ENCODE measurements at places on chromosomes 4 and X.
A peak's percentile ranks its signal among the peaks of the same experiment; 100 is the strongest.

- DNase-seq, result no peak
Measured at GRCh38 chrX:71542825-71543224, 9.9 kb downstream of the OGT start.

DNA sequence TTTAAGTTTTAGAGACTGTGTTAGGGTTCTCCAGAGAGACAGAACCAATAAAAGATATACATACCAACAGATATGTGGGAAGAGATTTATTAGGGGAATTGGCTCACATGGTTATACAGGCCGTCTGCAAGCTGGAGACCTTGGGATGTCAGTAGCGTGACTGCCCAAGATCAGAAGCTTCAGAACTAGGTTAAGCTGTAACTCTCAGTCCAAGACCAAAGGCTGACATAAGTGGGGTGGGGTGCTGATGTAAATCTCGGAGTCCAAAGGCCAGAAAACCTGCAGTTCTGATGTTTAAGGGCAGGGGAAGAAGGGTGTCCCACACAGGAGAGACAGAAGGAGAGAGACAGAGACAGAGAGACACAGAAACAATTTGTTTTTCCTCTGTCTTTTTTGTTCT is 10.5 kb downstream of the CLDN34 start:
- DNase-seq, result no peak

GRCh38 chr4:41921476-41921875 is 13.8 kb upstream of the TMEM33 start:
- DNase-seq, result no peak

GRCh38 chr4:184750926-184751584 is 17.2 kb upstream of the CENPU start:
- no peak for DNase-seq

DNA sequence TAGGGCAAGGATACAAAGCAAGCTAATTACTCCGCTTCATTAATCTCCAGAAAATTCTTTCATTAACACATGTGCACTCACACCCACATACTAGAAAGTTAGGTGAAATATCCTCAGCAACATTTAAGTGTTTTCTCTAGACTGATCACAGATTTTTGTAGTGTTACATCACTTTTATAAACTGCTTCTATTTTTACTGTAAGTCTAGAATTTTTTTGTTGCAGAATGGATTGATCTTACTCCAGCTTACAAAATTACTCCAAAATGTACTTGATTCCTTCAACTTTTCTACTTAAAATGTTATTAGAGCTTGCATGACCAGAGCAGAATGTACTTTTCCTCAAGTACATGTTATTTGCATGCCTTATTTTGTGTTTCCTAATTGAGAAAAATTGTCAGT is 2325.2 kb downstream of the PCDH7 start:
- no peak for DNase-seq

GRCh38 chrX:119190831-119191230 is 45.3 kb upstream of the PGRMC1 start:
- no peak for DNase-seq

- no peak for DNase-seq
Measured at GRCh38 chr4:142840516-142841123, 5.5 kb downstream of the INPP4B start.

DNA sequence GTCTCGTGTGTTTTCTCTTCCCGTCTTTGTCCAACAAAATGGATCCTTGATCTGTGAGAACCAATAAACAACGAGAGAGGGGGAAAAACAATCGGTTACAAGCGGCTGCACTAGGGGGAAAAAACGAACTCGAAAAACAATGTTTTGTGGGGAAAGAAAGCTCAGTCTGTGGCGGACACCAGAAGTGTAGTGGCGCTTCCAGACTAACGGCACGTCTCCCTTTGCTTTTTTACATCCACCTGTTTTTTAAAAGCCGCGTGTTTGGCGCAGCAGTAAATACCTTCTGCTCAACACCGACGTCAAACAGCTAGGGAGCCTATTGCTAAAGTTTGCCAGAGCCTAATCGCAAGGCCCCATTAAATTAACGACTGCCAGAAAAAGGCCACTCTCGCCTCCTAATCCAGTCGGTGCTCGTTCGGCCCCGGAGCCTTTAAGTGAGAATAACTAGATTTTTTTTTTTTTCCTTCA is 3.3 kb downstream of the NKX6-1 start:
- no peak for DNase-seq

DNA sequence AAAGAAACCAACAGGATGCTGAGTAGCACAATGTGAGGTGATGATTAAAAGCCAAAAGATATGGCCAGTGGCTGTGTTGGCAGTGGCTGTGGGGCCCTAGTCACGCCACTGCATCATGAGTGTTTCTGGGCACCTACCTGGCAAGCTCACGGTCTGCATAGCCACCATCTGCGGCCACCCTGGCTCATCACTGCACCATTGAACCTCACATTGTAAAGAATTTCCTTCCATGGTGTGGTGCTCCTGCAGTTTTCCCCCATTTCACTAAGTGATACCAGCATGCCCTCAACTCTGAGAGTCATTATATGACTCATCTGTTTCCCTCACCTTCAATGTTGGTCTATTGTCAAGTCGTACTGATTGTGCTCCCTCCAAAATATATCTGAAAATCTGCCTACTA is 45.5 kb upstream of the CLNK start:
- no peak for DNase-seq

- no peak for DNase-seq
Measured at GRCh38 chr4:94668724-94669123, 89.0 kb upstream of the BMPR1B start.

- no peak for DNase-seq
Measured at GRCh38 chr4:288891-289290, 16.4 kb downstream of the ZNF732 start.

DNA sequence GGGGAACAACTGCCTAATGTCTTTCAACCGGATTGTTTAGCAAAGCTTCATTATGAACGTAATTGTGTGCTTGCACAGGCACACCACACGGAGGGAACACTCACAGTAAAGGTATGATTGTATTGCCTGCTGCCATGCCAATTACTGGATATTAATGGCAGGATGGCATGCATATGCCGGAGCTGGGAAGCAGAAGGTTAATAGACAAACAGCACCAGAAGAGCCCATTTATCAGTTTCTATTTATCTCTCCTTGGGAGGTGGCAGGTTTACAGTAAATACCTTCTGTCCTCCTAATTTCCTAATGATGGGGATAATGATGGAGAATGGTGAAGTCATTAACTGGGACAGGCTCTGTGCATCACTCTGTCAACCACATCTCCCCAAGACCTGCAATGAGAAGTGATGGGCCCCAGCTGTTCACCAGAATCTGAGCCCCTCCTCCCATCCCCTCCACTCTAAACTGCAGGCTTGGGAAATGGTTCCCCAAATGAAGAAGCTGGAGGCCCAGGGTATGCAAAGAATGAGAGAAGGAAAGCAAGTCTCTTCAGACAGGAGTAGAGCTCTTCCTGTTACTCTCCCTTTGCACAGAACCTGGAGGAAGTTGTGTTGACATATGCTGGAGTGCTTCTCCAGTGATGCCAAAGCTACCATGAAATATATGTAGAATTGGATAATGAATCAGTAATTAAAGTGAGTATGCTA is 160.8 kb downstream of the NAA11 start:
- DNase-seq, result no peak

GRCh38 chr4:22241415-22241814 is 274.5 kb downstream of the ADGRA3 start:
- no peak for DNase-seq

DNA sequence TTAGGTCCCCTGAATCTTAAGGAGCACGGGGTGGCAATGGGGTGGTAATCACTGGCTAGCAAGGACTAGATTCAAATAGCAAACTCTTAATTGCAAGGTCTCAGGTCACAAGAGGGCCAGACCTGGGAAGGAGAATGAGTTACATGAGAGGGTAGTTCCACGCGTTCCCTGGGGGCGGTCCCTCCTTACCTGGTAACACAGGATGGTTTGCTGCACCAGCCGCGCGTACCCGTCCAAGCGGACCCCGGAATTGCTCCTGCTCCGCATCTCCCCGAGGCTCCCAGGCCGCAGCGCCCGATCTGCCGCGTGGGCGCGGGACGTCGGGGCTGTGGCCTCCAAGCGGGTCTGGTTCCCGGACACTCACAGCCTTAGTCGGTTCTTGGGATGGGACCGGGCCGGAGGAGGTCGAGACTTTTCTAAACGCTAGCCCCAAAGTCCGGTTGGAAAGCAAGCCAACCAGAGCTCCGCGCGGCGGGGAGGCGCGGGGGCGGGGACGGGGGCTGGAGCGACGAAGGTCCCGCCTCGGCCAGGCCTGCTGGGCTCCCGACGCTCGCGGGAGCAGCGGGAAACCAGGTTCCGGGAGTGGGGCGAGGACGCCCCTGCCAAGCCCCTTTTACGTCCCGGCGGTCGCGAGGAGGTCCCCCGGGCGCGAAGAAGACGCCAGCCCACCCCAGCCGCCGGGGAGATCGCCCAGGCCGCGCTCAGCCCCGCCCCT is at the start of gene PHKA2:
PHKA2 (minus strand) TSS at position 449 of the 715 bp plus-strand sequence; CDS start at position 267, 182 bp downstream.
- DNase-seq, result peak; percentile 9

DNA sequence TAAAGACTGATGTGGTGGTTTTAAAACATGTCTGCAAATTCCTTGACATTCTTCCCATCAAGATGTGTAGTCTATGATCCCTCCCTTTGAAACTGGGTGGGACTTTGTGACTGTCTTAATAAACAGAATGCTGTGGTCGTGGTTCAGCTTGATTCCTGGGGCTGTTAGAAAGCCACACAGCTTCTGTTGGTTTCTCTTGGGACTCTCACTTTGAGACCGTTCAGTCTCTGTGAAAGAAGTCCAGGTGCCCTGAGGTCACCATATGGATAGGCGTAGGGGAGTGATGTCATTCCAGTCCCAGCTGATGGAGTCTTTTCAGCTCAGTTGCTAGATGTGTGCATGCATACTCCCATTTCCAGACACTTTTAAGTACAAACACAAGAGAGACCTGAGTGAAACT is 216.6 kb downstream of the KDR start:
- DNase-seq, result no peak

- DNase-seq, result no peak
Measured at GRCh38 chr4:69951602-69952001, 13.9 kb downstream of the CSN2 start.

DNA sequence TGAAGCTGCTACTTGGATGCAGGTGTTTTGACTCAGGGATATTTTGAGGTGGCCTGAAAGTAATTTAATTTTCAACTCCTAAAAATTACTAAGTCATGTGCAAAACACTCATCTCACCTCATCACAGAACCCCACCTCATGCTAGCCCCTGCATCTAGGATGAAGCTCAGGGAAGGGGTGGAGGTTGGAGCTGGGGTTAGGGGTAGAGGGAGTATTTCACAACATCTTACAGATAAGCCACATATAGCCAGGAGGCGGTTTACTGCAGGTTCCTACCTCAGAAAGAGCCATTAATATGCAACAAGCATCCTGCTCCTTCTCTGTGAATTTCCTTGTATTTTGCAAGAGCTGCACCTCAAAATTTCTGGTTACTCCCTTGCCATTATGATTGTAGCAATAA is 70.5 kb upstream of the TSPAN5 start:
- DNase-seq, result no peak

DNA sequence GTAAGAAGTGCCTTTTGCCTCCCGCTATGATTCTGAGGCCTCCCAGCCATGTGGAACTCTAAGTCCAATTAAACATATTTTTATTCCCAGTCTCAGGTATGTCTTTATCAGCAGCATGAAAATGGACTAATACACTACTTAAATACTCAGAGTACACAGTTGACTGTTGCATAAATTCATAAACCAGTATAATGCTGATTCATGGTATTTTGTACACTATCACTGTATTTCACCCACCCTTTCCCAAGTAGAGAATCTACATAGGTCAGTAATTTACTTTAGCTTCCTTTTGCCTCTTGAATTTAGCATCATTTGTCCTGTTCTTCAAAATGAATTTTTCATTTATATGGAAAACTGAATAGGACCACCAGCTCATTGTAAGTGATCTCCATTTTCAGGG is 58.3 kb upstream of the FHDC1 start:
- no peak for DNase-seq

DNA sequence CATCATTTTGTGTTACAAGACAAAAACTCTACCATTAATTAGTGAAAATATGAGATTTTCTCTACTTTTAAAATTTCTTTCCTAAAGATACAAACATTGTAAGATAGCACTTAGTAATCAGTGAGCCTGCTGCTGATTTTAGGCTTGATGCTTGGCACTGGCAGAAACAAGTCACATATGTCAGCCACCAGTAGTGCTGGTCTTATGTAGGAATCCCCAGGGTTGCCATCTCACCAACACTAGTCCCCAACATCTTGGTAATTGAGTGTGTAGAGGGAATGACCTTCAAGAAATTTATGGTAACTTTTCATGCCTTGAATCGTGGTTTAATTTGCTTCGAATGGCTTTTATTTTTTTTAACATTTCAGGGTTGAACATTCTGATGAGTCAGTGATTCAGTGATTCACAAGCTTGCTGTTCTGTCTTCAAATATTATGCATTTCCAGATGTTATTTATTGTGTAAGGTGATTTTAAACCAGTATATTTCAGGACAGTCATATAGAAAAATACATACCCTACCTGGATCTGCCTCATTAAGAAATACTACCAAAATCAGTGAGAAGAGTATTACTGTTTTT is 11.9 kb downstream of the EXOC1 start:
- no peak for DNase-seq

GRCh38 chr4:86561256-86561655 is 32.9 kb upstream of the PTPN13 start:
- no peak for DNase-seq

GRCh38 chr4:181863856-181864255 is 379.3 kb upstream of the TENM3 start:
- no peak for DNase-seq

Data from stimulated activated CD8-positive, alpha-beta memory T cell treated with anti-CD3 and anti-CD28 coated beads, Interleukin-4, amount 100 ng/mL, for 1 hour (primary cell).